Stimulated activated CD4-positive, alpha-beta T cell treated with anti-CD3 and anti-CD28 coated beads, Interleukin-2, amount 100 ng/mL, for 48 hours (primary cell): ENCODE measurements at places on chromosomes 1 and 21.

DNA sequence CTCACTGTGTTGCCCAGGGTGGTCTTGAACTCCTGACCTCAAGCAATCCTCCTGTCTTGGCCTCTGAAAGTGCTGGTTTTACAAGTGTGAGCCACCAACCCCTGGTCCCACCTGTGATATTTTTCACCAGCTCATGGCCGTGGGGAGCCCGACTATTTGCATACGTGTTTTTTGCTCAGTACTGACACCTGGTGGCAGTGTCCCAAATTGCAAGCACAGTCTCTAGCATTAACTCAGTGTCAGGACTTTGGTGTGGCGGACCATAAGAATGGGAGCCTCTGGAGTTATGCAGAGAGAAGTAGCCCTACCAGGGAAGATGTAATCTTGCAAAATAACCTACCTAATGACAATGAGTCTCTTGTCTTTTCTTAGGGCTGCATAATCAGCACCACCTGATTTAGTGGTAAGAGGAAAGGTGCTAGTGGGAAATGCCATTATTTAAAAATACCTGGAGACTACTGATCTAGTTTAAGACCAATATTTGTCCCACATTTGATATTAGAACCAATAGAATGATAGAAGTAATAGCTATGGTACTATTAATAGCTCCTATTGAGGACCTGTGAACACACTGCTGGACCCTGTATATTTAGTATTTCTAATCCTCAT lies 305.4 kb downstream of the DISC1 start:
- peak; percentile 59 for DNase-seq

GRCh38 chr1:194309269-194309668 lies 1122.9 kb upstream of the B3GALT2 start:
- DNase-seq = no peak

- no peak for DNase-seq
These were observed 105.9 kb upstream of the SLC45A1 start for GRCh38 chr1:8211883-8212579.

- DNase-seq = peak; percentile 44
These were observed 14.2 kb upstream of the SLC44A3 start for GRCh38 chr1:94805912-94806311.

DNA sequence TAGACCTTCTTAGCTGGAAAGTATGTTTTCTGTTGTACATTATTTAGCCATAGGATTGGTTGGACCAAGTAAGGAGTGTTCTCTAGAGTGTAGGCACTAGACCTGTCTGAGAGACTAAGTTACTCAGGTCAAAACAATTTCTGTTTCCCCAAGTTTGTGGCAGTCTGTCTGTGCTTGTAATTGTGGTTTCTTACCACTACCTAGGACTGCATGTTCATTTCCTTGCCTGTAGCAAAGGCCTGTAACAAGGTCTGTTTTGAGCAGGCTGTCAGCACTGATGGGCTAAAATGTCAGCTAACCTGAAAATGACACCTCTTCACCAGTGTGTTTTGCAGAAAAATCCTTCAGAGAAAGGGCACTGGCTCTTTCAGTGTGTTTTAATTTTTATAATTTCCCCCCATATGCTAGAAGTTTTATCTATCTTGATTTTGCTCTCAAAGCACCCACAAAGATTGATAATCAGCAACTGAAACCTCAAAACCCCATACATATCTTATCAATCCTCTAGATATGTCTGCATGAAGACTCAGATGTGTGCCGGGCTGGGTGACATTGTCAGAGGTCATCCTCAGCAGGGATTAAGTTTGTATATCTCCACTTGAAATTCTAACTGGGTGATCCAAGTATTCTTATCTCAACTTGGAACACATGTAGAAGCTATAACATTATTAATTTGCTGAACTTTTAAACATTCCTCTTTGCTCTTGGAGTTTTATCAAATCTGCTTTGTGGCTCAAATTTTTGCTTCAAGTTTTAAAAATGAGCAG lies 50.7 kb upstream of the ST6GALNAC3 start:
- no peak for DNase-seq

GRCh38 chr1:2480986-2481364 lies 4.9 kb downstream of the PLCH2 start:
- DNase-seq = no peak

- DNase-seq = no peak
These were observed 5.0 kb downstream of the SLC19A1 start for GRCh38 chr21:45537111-45537745.

GRCh38 chr21:16372586-16372985 lies 642.8 kb downstream of the USP25 start:
- DNase-seq = no peak

- no peak for DNase-seq
These were observed 14.9 kb downstream of the A3GALT2 start for GRCh38 chr1:33305816-33306652.

DNA sequence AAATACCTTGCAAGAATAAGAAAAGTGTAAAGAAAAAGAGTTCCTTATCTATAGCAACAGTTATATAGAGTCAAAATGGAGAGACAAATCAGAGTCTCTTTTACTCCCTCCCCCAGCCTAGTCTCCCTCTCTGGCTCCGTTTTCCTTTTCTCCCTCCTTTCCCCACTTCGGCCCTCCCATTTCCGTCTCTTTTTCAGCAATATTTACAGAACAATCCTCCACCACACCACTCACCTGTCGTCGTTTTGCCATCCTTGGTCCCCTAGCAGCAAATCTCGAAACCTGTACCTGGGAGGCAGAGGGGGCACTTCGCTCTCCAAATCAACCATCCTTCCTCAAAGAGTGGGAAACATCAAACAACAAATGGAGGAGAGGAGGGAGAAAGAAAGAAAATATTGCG lies 259 bp downstream of the KCNT2 start:
- DNase-seq = no peak

DNA sequence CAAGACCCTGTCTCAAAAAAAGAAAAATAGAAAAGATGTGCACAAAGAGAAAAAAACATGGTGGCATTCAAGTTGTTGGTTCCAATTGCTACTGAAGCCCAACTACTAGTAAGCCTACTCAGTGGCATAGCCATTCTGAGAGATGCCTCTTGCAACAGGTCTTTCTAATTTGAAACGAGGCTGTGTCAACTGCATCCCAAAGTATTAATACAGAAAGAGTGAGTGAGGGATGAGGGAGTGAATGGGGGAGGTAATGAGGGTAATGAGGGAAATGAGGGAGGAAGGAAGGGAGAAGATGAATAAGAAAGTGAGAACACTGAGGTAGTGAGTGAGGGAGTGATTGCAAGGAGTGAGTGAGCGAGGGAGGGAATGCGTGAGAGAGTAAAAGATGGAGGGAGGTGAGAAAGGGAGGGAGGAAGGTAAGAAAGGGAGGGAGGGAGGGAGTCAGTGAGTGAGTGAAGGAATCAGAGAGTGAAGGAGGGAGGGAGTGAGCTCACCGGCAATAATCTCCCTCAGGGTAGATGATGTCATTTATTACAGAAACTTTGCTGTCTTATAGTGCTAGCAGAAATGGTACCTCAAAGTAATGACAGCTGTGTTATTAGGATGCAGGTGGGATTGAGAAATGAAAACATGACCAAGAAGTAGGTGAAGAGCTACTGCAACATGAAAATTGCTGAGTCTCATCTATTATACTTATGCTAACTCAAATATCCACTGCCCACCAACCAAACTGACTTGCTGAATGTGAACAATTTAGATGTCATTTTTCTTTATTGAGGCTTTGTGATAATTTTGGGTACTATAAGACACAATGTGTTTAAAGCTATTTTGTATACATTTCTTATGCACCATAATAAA lies 75.6 kb upstream of the ADAM30 start:
- DNase-seq = no peak

DNA sequence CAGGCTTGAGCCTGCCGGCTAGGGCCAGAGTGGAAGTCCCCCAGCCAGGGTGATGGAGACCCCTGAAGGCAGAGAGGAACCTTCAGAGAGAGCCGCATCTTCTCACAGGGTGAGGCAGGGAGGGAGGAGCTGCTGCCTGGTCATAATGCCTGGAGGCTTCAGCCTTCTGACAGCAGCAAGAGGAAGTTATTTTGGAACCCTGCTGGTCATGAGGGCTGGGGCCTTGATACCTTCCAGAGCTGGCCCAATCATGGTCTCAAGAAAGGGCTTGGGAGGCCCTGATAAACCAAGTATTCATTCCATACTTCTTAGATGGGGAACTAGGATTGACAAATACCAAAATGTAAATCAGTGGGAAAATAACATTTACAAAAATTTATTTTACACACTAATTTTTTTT lies 26.6 kb upstream of the MPZL1 start:
- DNase-seq = no peak

DNA sequence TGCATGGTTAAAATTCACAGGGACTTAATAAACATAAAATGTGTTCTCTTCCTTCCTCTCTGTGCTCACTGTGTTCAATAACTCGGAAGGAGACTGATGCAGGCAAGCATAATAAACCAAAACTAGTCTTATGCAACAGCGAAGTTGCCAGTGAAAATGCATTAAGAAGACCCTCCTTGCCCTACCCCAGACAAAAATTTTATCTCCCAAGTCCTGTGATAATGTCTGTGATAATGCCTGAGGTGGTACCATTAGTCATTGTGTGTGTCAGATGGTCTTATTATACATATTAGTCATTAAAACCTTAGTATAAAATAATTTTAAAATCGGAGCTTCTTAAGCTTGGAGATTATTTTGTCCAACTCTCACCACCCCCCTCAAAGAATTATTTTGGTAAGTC lies 97.8 kb downstream of the NGF start:
- DNase-seq = no peak

DNA sequence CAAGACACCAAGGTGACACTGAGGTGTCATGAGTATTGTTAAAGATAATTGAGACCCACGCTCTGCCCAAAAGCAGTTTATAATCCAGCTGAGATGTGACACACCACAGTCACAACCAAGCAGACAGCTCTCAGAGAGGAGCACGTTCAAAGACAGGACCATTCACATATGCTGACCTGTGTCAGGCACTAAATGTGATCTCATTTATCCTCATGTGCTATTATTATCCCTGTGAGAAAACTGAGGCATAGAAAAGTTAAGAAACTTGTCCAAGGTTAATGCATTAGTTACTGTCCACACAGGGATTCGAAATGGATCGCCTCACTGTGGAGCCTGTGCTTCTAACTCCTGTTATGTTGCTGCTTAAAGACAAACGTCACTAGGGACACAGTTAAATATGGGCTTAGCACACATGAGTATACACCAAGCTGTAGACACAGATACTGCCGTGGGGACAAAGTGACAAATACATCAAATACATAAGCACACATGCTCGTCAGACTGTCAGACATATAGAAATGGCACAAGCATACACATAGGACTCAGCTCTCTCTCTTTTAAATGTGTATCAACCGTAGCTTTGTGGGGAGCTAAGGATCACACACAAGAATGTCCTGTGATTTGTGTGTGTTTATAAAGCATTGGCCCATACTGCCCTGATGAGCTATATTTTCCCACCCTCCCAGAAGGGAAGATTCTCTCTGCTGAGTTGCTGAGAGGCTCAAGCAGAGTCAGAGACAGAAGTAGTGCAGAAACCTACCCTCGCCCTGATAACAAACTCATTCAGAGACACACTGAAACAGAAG lies 3.5 kb upstream of the IGSF8 start:
- DNase-seq = no peak

GRCh38 chr1:46043458-46044017 lies 88.9 kb downstream of the PIK3R3 start:
- DNase-seq = no peak

- DNase-seq = no peak
These were observed 146.9 kb upstream of the DUSP10 start for GRCh38 chr1:221888801-221889200.

GRCh38 chr1:204461331-204462228 lies 33.0 kb downstream of the PIK3C2B start:
- DNase-seq = no peak

DNA sequence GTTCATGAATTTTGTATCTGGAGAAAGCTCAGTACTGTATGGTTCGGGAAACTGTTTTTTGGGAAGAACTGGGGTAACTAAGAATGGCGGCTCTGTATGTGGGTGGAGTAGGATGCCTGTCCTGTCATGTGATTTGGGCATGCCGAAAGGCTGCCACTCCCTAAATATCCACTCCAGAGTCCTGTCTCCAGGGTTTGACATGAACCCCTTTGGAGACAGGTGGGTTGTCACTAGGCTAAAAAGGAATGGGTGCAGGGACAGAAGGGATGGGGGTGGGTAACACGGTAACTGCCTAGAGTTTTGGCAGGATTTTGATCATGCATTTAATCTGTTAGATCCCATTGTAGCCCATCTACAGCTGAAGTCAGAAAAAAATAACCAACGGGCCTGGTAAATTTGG lies 150.1 kb downstream of the KCNJ6 start:
- no peak for DNase-seq

GRCh38 chr1:44881011-44881632 lies 38.1 kb upstream of the PTCH2 start:
- DNase-seq = no peak

- no peak for DNase-seq
These were observed 81.6 kb upstream of the SSX2IP start for GRCh38 chr1:84771895-84772294.

DNA sequence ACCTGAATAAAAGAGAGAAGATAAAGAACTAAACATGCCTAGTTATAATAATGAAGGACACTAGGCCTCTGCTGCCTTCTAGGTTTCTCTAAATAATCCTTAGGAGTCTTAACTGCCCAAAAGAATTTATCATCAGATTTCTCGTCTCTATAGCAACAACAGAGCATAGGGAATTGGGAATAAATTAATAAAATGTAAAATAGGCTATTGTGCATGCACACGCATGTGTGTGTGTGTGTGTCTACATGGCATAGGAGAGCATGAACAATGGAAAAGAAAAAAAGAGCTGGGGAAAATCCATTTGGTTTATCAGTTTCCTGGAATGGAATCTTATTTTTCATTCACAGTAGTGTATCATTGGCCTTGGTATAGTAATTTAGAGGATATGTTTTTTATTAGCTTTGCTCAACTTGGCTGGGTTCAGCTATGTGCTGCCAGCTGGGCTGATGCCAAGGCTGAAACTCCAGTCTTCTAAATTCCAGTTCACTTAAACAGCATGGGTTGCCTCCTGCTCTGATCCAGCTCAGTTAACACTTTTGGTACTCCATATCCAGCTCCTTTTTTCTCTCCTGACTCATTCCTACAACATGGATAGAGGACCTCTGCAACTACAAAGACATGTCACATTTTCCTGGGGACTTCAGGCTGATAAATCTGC lies 80.6 kb upstream of the SLFNL1 start:
- DNase-seq = no peak
